ENCODE measurements at places on chromosomes 12 and 14.

- DNase-seq, result no peak
Observed at GRCh38 chr12:57883057-57883456, 36.5 kb upstream of the CTDSP2 start.

GRCh38 chr12:77072833-77073495, 7.6 kb upstream of the E2F7 start:
- no peak for DNase-seq

DNA sequence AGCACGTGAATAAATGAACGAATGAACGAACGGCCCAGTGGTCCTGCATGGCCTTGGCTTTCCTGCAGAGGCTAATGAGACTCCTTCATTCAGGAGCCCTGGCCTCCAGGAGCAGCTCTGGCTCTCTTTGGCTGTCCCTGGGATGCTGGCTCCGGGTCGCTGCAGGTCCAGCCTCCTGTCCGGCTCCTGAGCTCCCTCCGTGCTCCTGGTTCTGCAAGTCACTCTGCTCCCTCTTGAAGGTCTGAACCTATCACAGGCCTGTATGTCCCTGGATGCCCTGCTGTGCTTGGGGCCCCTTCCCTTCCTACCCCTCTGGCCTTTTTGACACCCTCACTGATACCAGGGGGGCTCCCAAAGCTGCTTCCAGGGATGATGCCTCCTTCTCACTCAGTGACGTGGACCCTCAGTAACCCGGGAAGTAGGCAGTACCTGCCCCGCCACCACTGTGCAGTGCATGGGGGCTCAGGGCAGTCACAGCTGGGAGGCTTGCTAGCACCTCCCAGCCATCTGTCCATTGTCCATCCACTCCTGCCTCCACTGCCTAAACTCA, 133.7 kb upstream of the C14orf180 start:
- no peak for DNase-seq

DNA sequence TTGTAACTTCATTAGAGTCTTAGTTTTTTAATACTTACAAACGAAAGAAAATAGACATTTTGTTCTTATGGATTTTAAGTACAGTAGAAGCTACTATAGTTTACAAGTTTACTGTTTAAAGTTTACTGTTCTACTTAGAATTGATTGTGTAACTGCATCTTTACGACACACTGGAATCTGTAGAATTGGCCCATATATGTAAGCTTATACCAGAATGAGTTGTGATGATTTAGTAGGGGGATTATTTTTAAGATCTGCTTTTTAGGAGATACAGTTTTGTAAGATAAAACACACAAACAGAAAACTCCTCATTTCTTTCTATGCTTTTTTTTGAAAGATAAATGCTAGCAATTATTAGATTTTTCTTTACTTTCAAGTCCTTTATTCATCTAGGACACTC, 30.2 kb upstream of the NAV3 start:
- DNase-seq, result no peak

GRCh38 chr14:53450871-53451270, 297.7 kb upstream of the DDHD1 start:
- DNase-seq, result no peak

GRCh38 chr14:85991156-85991555, 461.2 kb downstream of the FLRT2 start:
- DNase-seq, result no peak

- no peak for DNase-seq
Observed at GRCh38 chr14:94805680-94806288, 35.9 kb upstream of the GSC start.
